ENCODE measurements at places on chromosomes 12 and 14.

DNA sequence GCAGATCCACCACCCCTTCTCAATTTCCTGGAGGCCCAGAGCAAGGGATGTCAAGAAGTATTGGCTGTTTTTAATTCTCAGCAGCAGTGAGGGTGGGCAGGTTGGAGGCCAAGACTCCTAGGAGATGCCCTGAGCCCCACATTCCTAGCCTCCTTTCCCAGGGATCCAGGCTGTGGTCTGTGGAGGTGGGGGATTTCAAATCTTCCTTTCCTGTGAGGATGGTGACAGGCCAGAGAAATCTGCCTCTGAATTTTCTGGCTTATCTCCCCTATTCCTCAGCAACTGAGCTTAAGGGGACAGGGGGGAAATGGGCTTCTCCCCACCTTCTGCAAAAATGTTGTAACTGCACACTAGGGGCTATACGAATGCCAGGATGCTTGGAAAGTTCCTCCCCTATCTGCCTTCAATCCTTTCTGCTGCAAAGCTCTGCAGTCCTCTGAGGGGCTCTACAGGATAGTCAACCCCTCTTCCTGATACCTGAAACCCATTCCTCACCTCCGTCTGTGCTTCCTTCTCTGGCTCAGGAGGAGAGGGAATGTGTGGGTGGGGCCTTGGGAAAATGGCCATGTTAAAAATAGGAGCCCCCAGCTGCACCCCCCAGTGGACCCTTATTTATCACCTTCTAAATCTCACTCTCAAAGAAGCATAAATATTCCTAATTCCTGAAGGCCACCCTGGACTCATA, 6.6 kb downstream of the GPR84 start:
- DNase-seq: no peak

- no peak for DNase-seq
Observed at GRCh38 chr14:68711561-68712309, 81.1 kb downstream of the ZFP36L1 start.

- DNase-seq: no peak
Observed at GRCh38 chr14:24996930-24997725, 52.8 kb downstream of the STXBP6 start.

DNA sequence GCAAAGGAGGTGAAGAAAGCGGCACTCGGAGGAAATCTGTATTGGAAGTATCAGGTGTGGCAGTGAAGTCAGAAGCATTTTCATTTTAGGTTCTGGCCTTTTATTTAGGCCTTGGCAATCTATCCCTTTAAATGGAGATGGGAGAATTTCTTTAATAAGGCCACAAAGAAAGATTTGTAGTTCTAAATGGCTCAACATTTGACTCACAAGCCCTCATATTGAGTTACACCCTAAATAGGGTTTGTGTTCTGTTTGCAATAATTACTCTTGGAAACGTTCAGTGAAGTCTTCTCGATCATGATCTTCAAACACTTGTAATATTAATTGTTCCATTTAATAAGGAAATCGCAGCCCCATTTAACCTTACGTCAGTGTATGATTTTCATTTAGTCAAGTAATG, 25.3 kb upstream of the TMEM260 start:
- DNase-seq: no peak

DNA sequence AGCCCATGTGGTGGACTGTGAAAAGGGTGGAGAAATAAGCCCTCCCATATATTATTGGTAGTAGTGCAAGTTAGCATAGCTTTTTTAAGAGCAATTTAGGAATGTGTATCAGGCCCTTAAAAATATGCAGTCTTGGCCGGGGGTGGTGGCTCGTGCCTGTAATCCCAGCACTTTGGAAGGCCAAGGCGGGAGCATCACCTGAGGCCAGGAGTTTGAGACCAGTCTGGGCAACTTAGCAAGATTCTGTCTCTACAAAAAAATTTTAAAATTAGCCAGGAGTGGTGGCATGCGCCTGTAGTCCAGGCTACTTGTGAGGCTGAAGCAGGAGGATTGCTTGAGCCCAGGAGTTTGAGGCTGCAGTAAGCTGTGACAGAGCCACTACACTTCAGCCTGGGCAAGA, 64.2 kb upstream of the BCAT1 start:
- DNase-seq: no peak

DNA sequence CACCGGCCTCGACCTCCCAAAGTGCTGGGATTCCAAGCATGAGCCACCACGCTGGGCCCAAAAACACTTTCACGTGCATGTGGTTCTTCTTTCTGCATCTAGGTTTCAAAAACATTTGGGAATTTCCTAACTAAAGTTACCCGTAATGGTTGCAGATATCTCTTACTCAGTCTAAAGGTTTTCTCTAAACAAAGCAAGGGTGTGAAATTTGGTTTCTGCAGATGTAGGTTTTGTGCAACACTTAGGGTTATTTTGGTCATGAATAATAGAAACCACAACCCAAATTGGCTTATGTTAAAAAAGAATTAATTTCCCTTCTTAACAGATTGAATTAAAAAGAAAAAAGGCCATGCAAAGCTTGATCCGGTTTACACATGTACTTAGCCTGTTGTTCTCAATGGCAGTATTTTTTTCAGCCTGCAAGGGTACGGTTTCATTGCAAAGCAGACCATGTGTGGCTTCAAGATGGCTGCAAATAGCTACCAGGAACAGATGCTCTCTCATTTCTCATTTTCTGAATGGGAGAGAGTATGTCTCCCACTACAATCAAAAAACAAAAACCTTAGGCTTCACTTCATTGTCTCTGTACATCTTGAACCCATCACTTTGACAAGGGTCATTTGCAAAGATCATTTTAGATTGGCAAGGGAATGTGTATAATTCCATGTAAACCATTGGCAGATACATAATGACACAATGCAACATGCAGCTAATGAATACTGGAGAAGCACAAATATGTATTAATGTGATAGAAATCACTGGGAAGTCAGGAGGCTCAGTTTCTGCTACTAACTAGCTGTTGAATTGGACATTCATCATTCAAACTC, 491.2 kb upstream of the FLRT2 start:
- no peak for DNase-seq

DNA sequence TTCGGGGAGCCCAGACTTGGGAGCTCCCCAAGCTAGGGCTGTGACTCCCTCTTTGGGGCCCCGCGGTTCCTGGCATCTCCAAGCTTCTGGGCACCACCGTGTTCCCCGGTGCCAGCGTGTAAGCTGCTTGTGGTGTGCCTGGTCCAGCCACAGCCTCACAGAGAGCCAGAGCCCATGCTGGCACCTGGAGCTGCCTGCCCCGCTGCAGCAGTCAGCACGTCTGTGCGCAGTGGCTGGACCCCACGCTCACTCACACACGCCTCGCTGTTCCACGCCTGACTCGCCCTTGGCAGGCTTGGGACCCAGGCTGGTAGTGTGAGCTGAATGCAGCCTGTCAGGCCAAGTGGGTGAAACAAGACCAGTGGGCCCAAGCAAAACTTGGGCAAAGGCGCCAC, 34.5 kb downstream of the APAF1 start:
- DNase-seq: no peak

- DNase-seq: peak; percentile 90
Observed at GRCh38 chr12:52837413-52837741, 3.3 kb upstream of the KRT79 start.

- peak; percentile 63 for DNase-seq
Observed at GRCh38 chr12:63915105-63915800, 70.8 kb downstream of the SRGAP1 start.

GRCh38 chr12:13749389-13749788, 232.0 kb downstream of the GRIN2B start:
- no peak for DNase-seq

- no peak for DNase-seq
Observed at GRCh38 chr14:100345711-100346110, 22.6 kb downstream of the SLC25A47 start.

DNA sequence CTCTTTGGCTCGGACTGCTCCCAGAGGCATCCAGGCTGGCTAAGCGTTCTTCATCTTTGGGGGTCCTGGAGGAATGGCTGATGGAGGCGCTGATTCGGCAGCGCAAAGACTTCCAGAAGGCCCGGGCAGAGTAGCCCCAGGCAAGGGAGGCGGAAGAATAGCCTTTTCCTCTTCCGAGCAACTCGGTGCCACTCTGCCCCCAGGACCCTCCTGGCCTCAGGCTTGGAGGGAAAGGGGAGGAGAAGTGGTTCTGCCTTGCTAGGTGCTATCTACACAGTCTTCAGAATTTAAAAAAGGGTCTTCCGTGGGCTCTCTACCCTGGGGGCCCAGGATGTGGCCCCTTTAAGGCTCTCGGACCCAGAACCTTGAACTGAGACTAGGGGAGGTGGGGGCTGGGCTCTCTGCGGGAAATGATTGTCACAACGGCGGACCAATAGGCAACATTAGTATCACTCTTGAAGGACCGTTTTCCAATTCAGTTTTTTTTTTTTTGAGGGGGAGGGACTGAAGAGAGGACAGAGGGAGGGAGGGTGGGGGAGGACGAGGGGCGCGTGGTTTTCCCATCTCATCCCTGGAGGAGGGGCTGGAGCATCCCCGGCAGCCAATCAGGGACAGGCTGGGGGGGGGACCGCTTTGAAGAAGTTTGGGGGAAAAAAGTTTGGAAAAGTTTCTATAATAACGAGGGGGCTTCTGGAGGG, at the start of gene NFATC4:
TSS of gene NFATC4 (plus strand) at position 671 of the 698 bp plus-strand sequence. CDS start 157 bp downstream, outside the sequence.
- DNase-seq: peak; percentile 91

DNA sequence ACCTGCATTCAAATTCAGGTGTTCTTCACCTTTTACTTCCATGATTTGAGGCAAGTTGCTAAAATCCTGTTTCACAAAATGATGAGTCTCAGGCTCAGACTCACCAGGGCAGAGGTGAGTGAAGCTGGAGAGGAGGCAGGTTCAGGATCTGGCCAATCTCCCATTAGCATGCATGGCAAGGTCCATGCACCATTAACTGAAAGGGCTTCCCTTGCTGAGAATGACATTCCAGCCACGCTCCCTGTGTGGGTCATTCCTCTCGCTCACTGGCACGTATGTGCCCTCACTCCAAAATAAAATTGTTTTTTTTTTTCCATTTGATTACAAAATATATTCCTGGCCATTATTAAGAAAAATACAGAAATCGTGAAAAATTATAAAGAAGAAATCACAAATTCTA, 257.6 kb downstream of the C12orf75 start:
- no peak for DNase-seq

GRCh38 chr14:23896609-23897153, 56.9 kb upstream of the DHRS4 start:
- DNase-seq: no peak

GRCh38 chr12:50411051-50411660, 10.5 kb downstream of the LARP4 start:
- DNase-seq: no peak

DNA sequence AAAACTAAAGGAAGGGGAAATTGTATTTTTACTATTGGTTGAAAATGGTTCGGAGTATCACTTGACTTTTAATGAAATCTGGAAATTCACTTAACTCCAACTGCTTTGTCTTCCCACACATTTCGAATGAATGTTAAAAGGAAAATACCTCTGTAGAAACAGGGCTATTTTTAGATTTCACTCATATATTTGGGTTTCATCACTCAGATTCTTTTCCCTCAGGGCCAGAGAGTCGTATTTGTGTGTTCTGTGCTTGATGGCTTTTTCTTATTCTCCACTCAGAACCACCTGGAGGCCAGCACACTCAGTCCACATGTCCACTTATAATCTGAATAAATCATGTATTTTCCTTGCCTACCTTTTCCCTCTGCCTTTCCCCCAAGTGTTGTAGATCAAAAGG, 40.0 kb downstream of the DAAM1 start:
- peak; percentile 18 for DNase-seq

DNA sequence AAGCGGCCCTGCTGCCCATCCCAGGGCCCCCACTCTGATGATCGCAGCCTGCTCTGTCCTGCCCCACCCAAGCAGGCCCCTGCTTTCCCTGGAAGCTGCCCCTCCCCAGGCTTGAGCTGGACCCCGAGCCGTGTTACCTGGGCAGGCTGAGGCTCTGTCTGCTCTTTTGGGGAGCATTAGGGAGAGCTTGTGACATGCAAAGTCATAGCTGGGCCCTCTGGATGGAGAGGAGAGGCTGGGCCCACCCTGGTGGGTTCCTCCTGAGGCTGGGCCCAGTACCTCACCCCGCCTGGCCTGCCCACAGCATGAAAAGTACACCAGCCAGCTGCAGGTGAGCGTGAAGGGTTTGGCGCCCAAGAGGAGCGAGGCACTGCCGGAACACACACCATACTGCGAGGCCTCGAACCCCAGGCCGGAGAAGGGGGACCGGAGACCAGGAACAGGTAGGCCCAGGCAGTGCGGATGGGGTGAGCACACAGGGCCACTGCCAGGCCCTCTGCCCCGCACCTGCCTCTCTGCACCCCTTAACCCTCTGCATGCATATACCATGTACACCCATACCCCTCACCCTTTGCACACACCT, 15.0 kb downstream of the CEP170B start:
- no peak for DNase-seq

GRCh38 chr12:68422956-68423574, 90.9 kb upstream of the MDM1 start:
- DNase-seq: no peak

DNA sequence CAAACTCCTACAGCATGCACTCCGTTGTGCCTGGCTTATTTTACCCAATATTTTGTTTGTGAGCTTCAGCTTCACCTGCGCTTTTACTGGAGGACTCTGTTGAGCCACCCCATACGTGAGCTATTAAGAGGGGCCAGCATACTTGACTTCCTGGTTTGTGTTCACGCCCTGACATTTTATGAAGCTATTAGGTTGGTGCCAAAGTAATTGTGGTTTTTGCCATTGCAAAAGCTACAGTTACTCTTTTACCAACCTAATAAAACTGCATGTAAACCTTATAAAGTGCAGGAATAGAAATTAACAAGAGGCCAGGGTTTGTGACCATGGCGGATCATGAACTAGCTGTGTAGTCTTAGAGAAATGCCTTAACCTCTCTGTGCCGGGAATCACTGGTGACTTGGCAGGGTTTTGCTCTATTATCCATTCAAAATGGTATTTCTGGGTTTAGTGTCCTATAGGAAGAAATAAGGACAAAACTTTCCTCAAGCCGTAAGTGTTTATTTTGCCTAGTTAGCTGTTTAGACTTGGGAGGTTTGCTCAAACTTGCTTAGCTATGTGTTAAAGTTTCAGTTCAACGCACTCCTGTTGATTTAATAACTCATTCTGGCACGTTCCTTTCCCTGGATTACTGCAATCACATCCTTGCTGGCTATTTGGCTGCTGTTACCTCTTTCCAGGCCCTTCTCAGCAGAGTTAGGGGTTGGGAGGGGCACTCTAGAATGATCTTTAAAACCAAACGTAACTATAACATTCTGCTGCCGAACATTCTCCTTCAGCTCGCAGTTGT, 1027.6 kb downstream of the BCL11B start:
- no peak for DNase-seq

GRCh38 chr12:11673666-11674461, 24.4 kb downstream of the ETV6 start:
- DNase-seq: no peak

GRCh38 chr14:23605931-23606585, 27.5 kb upstream of the JPH4 start:
- peak; percentile 33 for DNase-seq

DNA sequence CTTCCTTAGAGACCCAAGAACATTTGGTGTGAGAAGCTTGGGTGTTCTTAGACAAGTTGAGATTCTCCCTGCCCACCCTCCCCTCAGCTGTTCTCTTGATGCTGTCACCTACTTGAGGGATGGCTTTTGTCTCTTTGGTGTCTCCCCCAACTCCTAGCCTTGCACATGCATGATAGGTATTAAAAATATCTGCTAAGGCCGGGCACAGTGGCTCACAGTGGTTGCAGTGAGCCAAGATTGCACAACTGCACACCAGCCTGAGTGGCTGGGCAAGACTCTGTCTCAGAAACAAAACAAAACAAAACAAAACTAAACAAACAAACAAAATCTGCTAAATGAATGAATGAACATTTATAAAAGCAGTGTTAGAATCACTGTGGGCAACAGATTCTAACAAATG, 261.1 kb downstream of the AKAP6 start:
- DNase-seq: no peak
